ENCODE measurements at places on chromosomes 2 and 18.

DNA sequence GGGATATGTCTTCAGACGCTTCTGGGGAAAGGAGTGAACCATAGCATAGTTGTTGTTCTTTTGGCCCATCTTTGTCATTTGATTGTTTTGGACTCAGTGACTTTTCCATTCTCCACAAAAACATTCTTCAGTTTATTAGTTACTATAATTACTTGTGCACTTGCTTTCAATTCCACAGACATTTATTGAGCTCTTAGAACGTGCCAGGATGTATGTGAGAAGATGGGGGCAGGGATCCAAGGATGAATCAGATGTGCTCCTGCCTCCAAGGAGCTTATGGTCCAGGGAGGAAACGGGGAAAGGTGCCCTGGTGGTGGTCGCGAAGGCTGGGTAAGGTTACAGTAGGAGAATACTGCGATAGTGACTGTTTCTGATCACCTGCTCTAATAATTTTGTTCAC, 6.9 kb upstream of the SLC4A3 start:
- DNase-seq = no peak

GRCh38 chr2:192741889-192742288, 547.2 kb upstream of the TMEFF2 start:
- no peak for DNase-seq

- no peak for DNase-seq
These were observed 2.3 kb downstream of the DGUOK start for GRCh38 chr2:73928963-73929347.

GRCh38 chr2:145626301-145626700, 1106.4 kb upstream of the ZEB2 start:
- DNase-seq = no peak

DNA sequence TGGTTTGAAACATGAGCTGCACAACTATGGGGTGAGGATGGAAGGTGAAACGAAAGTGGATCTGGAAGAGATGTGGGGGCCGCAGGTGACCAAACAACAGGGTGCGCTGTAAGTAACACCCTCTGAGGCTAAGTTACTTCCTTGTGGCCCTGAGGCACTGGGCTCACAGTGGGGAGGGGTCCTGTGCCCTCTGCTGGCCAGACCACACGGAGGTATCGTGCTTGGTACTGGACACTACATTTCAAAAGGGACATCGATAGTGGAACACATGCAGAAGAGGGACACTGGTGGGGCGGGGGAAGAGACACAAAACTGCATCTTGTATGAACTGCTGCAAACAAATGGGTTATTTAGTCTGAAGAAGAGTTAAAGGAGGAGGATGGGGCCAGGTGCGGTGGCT, 110.6 kb downstream of the CLIP4 start:
- DNase-seq = no peak

DNA sequence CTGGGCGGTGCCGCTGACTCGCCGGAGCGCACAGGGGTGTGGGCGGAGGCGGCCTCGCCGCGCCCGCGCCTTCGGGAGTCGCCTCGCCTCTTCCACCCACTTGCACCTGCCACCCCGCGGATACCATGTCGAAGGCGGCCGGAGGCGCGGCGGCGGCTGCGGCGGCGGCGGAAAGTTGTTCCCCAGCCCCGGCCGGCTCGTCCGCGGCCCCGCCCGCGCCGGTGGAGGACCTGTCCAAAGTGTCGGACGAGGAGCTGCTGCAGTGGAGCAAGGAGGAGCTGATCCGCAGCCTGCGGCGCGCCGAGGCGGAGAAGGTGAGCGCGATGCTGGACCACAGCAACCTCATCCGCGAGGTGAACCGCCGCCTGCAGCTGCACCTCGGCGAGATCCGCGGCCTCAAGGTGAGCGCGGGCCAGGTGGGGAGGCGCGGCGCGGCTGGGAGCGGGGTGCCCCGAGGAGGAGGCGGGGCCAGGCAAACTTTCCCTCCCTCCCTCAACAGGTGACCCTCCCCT, 766 bp downstream of the CCDC85A start:
- no peak for DNase-seq
